ENCODE measurements at places on chromosomes 2 and 18.

DNA sequence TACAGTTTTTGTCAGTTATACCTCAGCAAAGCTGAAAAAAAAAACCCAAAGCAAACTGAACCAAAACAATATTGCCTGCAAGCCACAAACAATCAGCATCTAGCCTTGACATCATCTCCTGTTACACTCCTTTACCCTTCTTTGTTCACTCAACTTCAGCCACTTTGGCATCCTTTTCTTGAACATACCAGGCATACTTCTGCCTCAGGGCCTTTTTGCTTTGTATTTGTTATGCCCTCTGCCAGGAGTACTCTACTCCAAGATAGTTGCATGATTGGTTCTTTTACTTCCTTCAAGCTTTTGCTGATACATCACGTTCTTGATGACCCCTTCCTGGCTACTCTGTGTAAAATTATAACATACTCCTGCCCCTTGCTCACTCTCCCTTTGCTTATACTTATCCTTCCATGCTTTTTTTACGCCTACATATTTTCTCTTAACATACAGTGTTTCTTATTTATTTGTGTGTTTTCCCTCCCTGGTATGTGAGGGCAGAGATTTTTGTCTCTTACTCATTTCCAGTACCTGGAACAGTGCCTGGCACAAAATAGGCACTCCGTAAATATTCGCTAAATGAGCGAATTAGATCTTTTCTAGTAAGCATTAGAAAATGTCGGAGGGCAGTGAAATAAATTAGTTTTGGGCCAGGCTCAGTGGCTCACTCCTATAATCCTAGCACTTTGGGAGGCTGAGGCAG lies 12.7 kb downstream of the ABI2 start:
- DNase-seq = peak; percentile 63

DNA sequence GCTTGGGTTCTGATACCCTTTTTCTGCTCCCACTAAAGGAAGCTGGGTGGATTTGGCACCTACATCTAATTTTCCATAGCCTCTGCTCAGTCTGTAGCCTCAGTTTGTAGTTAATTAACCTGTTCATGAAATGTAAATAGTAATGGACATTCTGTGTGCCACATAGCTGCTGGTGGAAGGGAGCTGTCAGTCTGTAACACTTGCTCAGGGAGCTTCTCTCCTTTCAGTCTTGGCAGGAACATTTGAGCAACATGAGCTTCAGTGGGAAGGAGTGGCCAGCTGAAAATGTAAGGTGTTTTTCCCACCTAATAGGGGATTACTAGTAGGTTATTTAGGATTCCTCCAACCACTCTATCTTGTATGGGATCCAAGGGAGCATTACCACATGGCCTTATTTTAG lies 203.4 kb downstream of the ASXL3 start:
- DNase-seq = no peak

DNA sequence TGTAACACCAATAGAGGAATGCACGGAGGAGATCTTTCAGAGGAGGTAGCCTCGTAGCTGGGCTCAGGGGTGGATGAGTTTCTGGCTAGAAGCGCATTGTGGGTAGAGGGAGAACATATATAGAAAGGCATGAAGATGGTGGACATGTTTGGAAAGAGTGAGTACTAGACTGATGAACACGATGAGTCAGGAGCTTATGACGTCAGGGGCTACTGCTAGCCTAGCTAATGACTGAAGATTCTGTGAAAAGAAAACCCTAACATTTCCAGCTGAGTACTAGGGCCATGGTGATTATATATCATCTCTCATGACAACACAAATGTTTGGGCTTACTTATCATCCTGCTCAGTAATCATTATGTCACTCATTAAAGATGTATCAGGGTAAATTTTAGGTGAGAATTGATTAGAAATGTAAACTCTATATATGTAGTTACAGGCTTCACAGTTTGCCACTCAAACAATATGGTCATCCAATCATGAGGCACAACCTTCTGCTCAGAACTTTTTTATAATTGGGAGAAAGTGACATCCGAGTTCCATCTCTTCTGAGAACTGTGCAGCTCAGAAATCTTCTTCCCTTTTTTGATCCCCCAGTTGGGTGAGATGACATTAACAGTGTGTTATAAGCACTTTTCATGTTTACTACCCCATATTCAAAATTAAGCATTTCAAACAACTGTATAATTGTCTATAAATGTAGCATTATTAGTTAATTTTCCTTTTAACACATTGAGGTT lies 22.2 kb upstream of the IL1RN start:
- peak; percentile 16 for DNase-seq

DNA sequence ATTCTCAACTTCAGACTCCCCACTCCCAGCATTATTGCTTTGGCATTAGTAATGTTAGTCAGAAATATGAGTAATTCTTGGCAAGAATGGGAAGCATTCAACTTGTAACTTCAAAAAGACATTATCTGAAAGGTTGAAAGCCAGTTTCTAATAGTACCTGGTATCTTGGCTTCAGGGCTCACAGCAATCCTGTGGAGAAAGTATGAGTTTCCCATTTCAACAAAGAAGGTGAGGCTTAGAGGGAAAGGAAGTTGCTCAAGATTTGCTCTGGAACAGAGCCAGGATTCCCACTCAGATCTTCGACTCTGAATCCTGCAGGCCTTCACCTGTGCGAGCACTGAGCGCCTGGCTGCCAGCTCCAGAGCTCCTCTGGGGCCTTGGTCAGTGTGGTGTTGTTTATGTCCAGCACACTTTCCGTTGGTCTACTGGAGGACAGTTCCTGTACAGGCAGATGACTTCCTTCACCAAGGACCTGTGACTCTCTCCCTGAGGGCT lies 136.1 kb downstream of the MCFD2 start:
- no peak for DNase-seq

DNA sequence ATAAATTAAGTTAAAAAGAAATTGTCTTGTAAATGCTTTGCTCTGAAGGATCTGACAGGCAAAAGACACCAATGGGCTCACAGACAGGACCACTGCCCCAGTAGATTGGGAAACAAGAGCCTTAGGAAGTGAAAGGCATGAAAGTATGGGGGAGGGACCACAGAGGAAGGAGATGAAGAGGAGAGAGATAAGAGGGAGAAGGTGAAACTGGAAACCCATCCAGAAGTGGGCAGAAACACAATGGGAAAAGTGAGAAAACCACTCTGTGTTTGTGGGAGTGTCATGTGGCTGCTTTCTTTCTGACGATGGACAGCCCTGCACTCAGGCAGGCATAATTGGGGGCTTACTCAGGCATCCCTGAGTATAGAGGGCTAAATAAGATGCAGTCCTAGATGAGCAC lies 101.5 kb upstream of the STON1 start:
- DNase-seq = no peak
